ENCODE measurements at places on chromosomes 1 and 21. TPM values are rescaled to one million over a fixed set of nuclear protein-coding genes. Genes with fewer than 3 reads are reported as not detected.

The ASCL5 gene
- not detected for total RNA-seq

The FCMR gene
- total RNA-seq, result 0.29 TPM

DNA sequence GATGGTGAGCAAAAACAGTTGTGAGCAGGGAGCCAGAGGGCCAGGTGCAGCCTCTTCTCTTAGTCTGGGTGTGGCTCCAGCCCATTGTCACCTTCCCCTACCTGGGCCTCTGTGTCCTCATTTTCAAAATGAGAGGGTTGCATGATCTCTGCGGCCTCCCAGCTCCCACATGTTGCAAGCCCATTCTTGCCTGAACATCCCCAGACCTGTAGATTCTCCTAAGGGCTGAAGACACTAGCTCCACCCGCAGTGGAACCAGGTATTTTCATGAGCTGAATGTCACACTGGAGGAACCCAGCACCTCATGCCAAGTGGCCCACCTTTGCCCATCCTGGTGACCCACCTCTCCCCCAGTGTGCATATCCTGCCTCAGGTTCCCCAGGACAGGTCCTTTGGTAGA is 12.3 kb downstream of the IKBKE start:
- DNase-seq, result no peak

- no peak for DNase-seq
Measured at GRCh38 chr1:198943484-198944187, 304.8 kb downstream of the PTPRC start.

DNA sequence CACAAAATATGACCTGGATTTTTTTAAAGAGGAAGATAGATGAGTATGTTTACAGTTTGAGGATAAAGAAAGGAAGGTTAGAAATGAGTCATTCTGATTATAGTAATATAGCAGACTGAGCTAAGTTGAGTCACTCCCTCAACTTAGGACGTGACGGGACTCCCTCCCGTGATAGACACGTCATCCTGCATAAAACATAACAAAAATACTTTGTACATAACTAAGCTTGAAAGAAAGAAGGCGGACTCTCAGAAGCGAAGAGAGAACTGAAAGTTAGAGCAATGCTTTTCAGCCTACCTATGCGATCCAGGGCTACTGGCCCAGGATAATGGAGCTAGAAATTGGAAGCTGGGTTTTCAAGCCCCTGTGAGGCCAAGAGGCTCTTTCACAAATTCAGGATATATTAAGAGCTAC is 53.0 kb upstream of the DESI2 start:
- peak; percentile 93 for DNase-seq

The KCNK1 gene
- 4.7 TPM for total RNA-seq

The LCE1D gene
- total RNA-seq, result not detected

DNA sequence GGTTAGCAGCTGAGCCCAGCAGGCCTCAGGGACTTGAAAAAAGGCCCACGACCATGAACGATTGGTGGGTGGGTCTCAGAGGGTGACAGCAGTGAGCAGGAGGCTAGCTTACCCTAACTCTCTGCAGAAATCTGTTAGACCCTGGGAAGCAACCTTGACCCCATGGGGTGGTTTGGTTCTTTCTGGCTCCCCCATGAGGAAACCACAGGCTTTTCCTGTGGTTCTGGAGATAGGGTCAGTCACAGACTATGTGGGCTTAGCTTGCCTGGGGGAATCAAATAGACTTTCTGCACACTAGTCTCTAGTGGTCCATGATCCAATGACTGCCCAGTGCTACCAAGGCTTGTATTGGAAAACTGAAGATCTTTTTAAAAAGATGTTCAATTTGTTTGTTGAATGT is 118.1 kb downstream of the PLXNA2 start:
- DNase-seq, result no peak

All from osteoblast (primary cell).